ENCODE measurements at places on chromosomes 13 and 19.

DNA sequence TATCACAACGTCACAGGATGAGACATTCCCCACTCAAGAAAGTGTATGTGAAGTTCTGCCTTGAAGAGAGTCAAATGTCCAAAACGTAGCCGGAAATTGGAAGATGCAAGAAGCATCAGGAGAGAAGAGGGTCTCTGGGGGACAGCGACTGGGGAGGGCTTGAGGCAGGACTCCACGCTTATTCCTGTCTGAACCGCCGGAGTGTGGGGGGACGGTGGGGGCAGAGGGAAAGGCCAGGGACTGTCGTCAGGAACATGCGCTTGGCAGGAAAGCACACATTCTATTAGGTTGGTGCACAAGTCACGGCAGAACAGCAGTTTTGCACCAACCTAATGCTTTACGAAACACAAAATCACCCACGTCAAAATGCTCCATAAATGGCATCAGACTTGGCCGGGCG, 95.3 kb upstream of the TM9SF2 start:
- no peak for DNase-seq

GRCh38 chr13:81393721-81394120, 1052.8 kb upstream of the SPRY2 start:
- no peak for DNase-seq

DNA sequence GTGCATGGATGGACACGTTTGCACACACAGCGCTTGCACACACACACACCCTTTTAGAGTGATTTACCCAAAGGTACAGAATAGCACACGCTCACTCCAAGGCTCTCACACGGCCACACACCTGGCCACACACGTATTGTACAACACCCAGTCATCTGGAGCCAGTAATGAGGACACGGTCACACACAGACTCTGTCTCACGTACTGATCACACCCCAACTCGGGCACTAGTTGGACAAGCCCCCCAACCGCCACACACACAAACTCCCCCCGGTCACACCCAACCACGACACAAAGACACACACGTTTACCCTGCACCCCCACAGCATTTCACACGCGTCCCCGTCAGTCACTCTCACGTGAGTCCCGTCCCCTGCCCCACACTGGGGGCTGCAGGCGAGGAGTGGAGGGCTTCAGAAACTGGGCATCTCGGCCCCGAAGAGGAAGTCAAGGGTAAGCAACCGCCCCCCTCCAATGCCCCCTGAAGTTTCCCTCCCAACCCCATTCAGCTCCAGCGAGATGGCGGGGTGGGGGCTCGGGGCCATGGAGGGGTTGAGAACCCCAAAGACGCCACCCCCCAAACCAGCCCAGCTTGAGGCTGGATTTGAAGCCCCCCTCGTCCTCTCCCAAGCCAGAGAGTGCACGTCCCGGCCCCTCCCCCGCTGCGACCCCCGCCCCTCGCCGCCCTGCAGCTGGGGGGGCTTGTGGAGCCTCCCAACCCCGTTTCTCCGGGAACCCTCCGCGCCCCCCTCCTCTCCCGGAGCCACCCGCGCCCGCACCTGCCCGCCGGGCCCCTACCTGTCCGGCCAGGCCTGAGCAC, 599 bp downstream of the OLFM2 start:
- DNase-seq = no peak

GRCh38 chr13:73171926-73172325, 113.1 kb downstream of the KLF5 start:
- DNase-seq = no peak

DNA sequence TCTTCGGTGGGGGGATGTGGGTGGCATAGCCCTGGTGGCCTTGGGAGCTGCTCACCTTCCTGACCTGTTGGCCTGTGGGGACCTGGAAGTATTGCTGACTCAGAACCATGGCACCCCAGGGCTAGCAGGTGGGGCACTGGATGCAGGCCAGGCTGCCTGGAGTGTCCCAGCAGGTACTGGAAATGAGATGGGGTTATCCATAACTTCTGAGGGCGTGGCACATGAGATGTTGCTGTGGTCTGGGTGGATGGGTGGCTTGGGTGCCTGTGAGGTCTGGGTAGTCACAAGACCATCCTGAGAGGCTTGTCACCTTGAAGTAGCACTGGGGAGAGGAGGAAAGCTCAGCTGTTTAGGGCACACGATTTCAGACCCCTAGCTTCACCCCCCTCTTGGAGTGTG, 636 bp upstream of the RNF225 start:
- no peak for DNase-seq

DNA sequence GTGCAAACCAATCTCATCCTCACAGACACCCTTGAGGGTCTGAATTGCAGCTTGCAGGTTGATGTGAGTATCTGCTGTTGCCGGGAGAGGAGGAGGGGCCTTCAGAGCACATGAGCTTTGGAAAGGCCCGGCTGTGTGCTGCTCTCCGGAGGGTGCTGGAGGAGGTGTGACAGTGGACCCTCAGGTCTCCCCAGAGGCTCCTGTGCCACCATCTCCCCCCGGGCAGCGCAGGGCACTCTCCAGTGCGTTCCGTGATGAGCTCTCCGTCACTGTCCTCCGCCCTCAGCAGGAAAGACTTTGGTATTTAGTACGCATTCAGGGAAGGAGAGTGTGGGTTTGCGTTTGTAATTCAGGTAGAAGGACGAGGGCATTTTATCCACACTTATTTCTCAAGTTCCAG, 20.0 kb downstream of the LAMP1 start:
- no peak for DNase-seq

GRCh38 chr19:35352448-35353304, 5.0 kb downstream of the FFAR1 start:
- peak; percentile 63 for DNase-seq

DNA sequence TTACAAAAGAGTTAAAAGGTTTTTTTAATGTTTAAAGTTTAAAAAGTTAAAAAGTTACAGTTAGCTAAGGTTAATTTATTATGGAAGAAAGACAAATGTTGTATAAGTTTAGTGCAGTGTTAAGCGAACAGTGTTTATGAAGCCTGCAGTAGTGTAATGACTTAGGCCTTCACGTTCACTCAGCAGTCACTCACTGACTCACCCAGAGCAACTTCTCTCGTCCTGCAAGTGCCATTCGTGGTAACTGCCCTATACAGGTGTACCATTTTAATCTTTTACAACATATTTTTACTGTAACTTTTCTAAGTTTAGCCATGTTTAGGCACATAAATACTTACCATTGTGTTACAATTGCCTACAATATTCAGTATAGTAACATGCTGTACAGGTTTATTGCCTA, 398.2 kb upstream of the NBEA start:
- DNase-seq = no peak

DNA sequence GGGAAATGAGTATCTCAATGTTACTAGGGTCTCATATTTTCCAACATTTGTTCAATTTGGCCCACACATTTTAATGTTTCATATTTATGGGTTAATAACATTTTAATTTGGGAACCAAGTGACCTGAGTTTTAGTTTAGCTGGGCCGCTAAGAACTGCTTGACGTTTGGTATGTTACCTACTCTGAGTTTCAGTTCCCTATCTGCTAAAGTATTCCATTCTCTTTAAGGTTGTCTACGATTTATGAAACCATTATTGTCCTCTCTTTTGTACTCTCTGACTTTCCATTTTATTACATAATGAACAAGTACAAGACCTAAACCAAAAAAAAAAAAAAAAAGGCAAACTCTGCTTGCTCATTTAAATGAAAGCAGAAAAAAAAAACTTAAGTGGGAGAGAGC, 89.9 kb downstream of the FGF14 start:
- DNase-seq = no peak

- DNase-seq = no peak
Measured at GRCh38 chr19:48613024-48613851, 1.6 kb downstream of the FAM83E start.

- DNase-seq = no peak
Measured at GRCh38 chr19:9010693-9011092, 484 bp upstream of the MUC16 start.

- DNase-seq = no peak
Measured at GRCh38 chr19:1590641-1591397, 1.8 kb downstream of the MBD3 start.

GRCh38 chr13:110216006-110216397, 91.0 kb downstream of the COL4A1 start:
- no peak for DNase-seq

DNA sequence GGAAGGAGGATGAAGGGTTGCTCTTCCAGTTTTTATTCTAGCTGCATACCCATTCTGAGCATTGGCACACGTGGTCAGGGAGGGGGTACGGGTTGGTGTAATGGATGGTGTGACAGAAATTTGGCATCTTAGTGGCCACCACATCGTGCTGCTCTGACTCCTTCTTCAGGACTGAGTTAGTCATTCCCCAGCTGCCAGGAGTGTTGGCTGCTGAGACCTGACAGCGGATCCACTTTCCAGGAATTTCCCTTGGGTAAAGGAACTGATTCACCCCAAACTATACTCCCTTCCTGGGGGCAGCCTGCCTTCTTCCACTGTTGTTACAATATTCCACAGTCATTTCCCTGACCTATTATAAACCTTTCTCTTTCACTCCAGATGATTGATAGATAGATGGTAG, 595.5 kb upstream of the KLHL1 start:
- DNase-seq = no peak

- DNase-seq = no peak
Measured at GRCh38 chr13:71851498-71852409, 15.2 kb downstream of the DACH1 start.

DNA sequence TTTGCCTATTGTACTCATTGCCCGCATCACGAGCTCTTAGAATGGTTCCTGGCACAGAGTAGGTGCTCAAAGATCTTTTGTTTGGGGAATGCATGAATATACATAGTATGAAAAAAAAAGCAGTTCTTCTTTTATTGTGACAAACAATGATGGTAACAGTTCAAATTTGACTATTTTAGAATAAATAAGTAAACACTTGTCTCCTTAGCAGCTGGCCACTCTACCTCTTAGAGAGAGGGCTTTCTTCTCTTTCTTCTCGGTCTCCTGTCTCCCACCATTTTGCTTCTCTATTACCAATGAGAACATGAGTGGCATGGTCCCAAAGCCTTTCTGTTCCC, 639 bp upstream of the SLAIN1 start:
- DNase-seq = no peak

DNA sequence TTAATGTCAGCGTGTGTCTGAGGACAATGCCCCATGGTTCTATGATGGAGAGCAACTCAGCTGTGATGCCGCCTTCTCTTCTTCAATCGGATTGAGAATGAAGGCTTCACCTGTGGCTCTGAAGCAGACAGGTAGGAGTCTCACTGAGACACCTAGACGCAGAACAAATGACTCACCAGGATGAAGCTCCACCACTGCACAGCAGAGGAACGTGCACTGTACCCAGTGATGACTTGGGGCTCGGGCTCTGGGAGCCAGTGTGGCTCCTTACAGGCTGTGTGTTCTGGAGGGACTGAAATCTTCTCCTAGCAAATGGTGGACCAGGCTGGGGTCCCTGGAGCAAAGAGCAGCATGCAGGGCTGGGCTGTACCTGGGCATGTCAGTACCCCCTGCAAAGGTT, 44.0 kb downstream of the CCDC70 start:
- no peak for DNase-seq

- DNase-seq = no peak
Measured at GRCh38 chr13:78620936-78621470, 17.7 kb upstream of the POU4F1 start.

DNA sequence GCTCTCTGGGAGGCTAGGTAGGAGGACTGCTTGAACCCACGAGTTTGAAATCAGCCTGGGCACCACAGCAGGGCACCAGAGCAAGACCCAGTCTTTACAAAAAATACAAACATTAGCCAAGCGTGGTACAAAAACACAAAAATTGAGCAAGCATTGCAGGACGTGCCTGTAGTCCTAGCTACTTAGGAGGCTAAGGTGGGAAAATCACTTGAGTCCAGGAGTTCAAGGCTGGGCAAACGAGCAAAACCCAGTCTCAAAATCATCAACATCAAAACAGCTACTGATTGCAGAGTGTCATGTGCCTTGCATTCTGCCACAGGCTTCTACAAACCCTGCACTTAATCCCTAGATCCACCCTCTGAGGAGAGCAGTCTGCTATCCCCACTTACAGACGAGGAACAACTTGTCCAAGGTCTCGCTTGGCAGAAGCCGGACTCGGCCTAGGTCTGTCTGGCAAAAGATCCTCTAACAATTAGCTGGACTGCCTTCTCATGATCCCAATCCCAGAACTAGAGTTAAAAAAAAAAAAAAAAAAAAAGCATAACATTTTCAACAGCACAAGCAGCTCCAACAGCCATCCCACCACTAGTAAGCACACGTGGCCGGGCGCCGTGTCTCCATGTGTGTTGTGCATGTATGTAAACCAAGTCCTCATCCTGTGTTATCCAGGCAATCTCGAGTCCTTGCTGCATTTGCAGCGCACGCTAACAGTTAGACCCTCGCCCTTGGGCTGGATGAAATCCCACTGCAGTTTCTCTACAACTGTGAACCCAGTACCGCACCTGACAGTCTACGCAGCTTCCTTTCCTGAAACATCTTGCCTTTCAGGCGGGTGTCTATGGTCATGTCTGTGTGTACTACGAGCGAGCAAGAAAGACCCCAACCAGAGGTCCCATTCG, 2.0 kb downstream of the PPP6R1 start:
- DNase-seq = no peak

GRCh38 chr19:33756177-33756576, 40.5 kb upstream of the KCTD15 start:
- DNase-seq = no peak

DNA sequence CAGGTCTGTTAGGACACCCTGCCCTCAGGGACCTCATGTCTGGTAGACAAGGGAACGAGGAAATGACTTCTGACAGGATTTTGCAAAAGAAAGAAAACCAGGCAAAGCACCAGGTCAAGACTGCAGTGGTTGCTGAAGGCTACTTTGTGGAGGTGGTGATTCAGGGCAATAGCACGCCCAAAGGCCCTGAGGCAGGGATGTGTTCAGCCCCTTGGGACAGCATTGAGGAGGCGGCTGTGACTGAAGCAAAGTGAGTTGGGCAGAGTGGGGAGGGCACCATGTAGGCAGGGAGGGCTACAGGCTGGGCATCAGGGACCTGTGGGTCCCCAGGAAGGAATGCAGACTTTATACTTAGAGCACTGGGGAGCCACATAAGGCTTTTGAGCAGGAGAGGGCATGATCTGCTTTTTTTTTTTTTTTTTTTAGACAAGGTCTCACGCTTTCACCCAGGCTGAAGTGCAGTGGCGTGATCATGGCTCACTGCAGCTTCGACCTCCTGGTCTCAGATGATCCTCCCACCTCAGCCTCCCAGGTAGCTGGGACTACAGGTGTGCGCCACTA, 10.8 kb upstream of the HOMER3 start:
- no peak for DNase-seq

- no peak for DNase-seq
Measured at GRCh38 chr19:10544242-10544752, 593 bp downstream of the ATG4D start.

GRCh38 chr13:23622985-23623384, 52.8 kb downstream of the TNFRSF19 start:
- no peak for DNase-seq

- DNase-seq = no peak
Measured at GRCh38 chr13:41825691-41826090, 135.2 kb downstream of the VWA8 start.

GRCh38 chr19:47381121-47381520, 32.0 kb downstream of the DHX34 start:
- DNase-seq = no peak

DNA sequence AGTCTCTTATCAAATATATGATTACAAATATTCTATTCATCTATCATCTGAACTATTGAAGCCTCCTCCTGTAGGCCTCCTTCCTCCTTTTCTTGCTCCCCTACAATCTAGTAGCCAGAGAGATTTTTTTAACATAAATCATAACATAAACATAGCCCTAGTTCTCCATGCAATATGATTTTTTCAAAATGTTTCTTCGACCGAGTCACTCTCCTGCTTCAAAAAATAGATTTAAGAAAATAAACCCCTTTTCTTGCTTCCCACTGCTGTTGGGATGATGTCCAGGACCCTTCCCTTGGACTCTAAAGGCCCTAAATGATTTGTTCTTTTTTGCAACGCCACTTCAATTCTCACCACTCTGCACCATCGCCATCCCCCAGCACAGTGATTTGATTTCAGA, 319.7 kb upstream of the TSHZ3 start:
- DNase-seq = no peak
